ENCODE measurements at places on chromosomes 7 and 10. TPM values are rescaled to one million over a fixed set of nuclear protein-coding genes. Genes with fewer than 3 reads are reported as not detected.

NMT2 gene
- 9.4 TPM for total RNA-seq

OPN1SW gene
- total RNA-seq = not detected

SFTPA2 gene
- total RNA-seq = not detected

SPDYE11 gene
- total RNA-seq = not detected

TMEM196 gene
- total RNA-seq = not detected

MKRN1 gene
- 61.7 TPM for total RNA-seq

DIP2C gene
- total RNA-seq = 1.6 TPM

GRCh38 chr10:130743751-130744271, 567.7 kb downstream of the TCERG1L start:
- no peak for DNase-seq
- H3K4me1 ChIP-seq = no peaks in the 10 kb centered on the region
- no peak overlapping the region for H3K4me3 ChIP-seq
- no peak overlapping the region for H3K27ac ChIP-seq
- H3K27me3 ChIP-seq = no peaks in the 10 kb centered on the region
- no peaks in the 10 kb centered on the region for H3K36me3 ChIP-seq

GRCh38 chr10:1128649-1129048, 72.5 kb downstream of the WDR37 start:
- no peaks in the 10 kb centered on the region for H3K27me3 ChIP-seq
- peaks cover 9% of the 10 kb centered on the region for H3K4me1 ChIP-seq
- H3K36me3 ChIP-seq = peaks cover 47% of the 10 kb centered on the region
- no peak overlapping the region for H3K27ac ChIP-seq

GRCh38 chr10:98956576-98957260, 278.9 kb downstream of the HPSE2 start:
- DNase-seq = no peak
- no peak overlapping the region for H3K4me3 ChIP-seq
- no peaks in the 10 kb centered on the region for H3K4me1 ChIP-seq
- no peaks in the 10 kb centered on the region for H3K36me3 ChIP-seq
- H3K27ac ChIP-seq = no peak overlapping the region

- no peak for DNase-seq
- no peaks in the 10 kb centered on the region for H3K27me3 ChIP-seq
- no peak overlapping the region for H3K4me3 ChIP-seq
- no peak overlapping the region for H3K27ac ChIP-seq
- H3K36me3 ChIP-seq = no peaks in the 10 kb centered on the region
- no peaks in the 10 kb centered on the region for H3K4me1 ChIP-seq
Observed at GRCh38 chr7:74502216-74502891, 48.6 kb downstream of the GTF2IRD1 start.

- no peak overlapping the region for H3K27ac ChIP-seq
- DNase-seq = no peak
- peaks cover 2% of the 10 kb centered on the region for H3K27me3 ChIP-seq
- no peaks in the 10 kb centered on the region for H3K4me1 ChIP-seq
- no peak overlapping the region for H3K4me3 ChIP-seq
Observed at GRCh38 chr10:117429643-117430265, 54.5 kb upstream of the PDZD8 start.

GRCh38 chr10:72729528-72729927, 37.6 kb downstream of the MCU start:
- no peak for DNase-seq
- H3K4me3 ChIP-seq = no peak overlapping the region
- no peaks in the 10 kb centered on the region for H3K36me3 ChIP-seq
- peaks cover 2% of the 10 kb centered on the region for H3K27me3 ChIP-seq

GRCh38 chr7:98802781-98803110, 67.1 kb downstream of the TMEM130 start:
- H3K27ac ChIP-seq = no peak overlapping the region
- no peak overlapping the region for H3K4me3 ChIP-seq
- no peaks in the 10 kb centered on the region for H3K36me3 ChIP-seq
- H3K27me3 ChIP-seq = no peaks in the 10 kb centered on the region
- no peaks in the 10 kb centered on the region for H3K4me1 ChIP-seq

- no peaks in the 10 kb centered on the region for H3K27me3 ChIP-seq
- no peak overlapping the region for H3K27ac ChIP-seq
- H3K4me1 ChIP-seq = no peaks in the 10 kb centered on the region
- DNase-seq = no peak
- H3K4me3 ChIP-seq = no peak overlapping the region
Observed at GRCh38 chr7:13241416-13241815, 554.0 kb downstream of the ARL4A start.

- H3K4me1 ChIP-seq = no peaks in the 10 kb centered on the region
- H3K27me3 ChIP-seq = no peaks in the 10 kb centered on the region
- peaks cover 21% of the 10 kb centered on the region for H3K36me3 ChIP-seq
- no peak for DNase-seq
- H3K4me3 ChIP-seq = no peak overlapping the region
Observed at GRCh38 chr7:30433082-30433481, 45.5 kb downstream of the NOD1 start.

DNA sequence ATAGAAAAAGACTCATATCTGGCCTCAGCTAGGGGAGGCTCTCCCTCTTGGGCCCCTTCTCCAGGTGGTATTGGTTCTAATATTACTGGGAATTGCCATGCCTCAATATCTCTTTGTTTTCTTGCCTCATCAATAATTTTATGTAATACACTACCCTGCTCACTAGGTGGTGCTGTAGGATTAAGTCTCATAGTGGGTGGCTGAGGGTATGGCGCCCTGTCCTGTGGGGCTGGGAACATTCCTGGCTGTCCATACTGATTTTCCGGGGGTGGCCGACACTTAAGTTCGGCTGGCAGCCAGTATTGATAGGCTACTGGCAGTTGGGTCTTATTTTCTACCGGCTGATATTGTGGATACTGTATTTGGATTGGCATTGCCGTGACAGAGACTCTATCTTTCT, 9.0 kb upstream of the TAS2R3 start:
- no peak overlapping the region for H3K4me3 ChIP-seq
- H3K36me3 ChIP-seq = peaks cover 85% of the 10 kb centered on the region
- peaks cover 10% of the 10 kb centered on the region for H3K4me1 ChIP-seq

DNA sequence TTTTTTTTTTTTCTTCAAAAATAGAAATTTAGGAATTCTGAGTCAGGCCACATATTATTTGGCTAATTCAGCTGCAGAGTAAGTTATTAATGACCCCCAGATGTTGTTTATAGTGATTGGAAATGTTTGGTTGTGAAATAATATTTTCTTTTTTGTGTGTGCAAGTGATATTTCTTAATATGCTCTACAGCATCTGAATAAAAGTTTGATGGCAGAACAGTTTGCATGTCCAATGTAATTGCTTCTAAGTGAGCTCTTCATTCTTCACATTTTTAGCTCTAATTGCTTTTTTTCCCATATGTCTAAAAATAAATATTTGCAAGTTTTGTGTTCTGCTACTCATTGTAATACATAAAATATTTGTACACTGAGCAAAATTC, 116.0 kb downstream of the ARID5B start:
- peaks cover 39% of the 10 kb centered on the region for H3K36me3 ChIP-seq
- H3K4me3 ChIP-seq = no peak overlapping the region
- H3K27me3 ChIP-seq = no peaks in the 10 kb centered on the region

- DNase-seq = no peak
- H3K27ac ChIP-seq = no peak overlapping the region
- no peaks in the 10 kb centered on the region for H3K36me3 ChIP-seq
- no peaks in the 10 kb centered on the region for H3K4me1 ChIP-seq
- peaks cover 4% of the 10 kb centered on the region for H3K27me3 ChIP-seq
- no peak overlapping the region for H3K4me3 ChIP-seq
Observed at GRCh38 chr7:132118641-132119040, 457.6 kb downstream of the PLXNA4 start.

DNA sequence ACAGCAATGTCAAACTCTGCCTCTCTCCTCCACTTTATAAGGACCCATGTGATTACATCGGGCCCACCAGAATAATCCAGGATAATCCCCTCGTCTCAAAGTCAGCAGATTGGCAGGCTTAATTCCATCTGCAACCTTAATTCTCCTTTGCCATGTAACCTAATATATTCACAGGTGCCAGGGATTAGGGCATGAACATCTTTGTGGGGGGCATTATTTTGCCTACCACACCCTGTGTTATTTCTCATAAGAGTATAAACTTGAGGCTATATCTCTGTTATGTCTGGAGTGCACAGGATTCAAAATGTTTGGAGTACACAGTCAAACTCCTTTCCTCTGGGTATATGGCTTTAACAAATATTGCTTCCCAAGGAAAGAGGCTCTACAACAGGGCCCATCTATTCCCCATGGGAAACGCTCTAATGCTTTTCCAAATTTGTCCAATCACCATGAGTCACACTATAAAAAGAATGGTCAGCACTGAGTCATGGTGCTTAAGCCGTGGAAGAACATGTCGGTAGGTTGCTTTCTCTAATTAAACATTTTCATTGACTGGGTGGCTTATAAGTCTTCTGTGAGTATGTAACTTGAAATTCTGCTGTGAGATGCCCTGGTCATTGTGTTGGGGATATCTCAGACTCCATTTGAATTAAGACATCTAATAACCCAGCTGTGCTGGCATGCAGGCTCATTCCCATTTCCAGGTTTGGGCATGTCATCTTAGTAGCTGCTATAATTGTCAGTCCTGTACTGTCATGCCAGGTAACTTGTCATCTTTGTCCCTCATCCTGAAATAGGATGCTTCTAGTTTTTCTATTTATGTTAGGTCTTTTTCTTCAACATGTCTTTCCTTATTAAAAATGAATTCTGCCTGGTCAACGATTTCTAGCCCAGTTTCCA, 11.5 kb upstream of the AKR1B10 start:
- H3K4me1 ChIP-seq = peaks cover 16% of the 10 kb centered on the region
- no peak overlapping the region for H3K27ac ChIP-seq
- no peak overlapping the region for H3K4me3 ChIP-seq
- H3K27me3 ChIP-seq = peaks cover 12% of the 10 kb centered on the region
- DNase-seq = no peak

GRCh38 chr7:140714331-140715040, 18.0 kb downstream of the NDUFB2 start:
- peaks cover 11% of the 10 kb centered on the region for H3K36me3 ChIP-seq
- H3K27ac ChIP-seq = no peak overlapping the region
- no peaks in the 10 kb centered on the region for H3K4me1 ChIP-seq
- DNase-seq = no peak
- no peaks in the 10 kb centered on the region for H3K27me3 ChIP-seq
- no peak overlapping the region for H3K4me3 ChIP-seq

GRCh38 chr7:44930921-44931320, 45.6 kb upstream of the PURB start:
- no peak for DNase-seq
- H3K27me3 ChIP-seq = peaks cover 25% of the 10 kb centered on the region
- no peak overlapping the region for H3K4me3 ChIP-seq
- no peak overlapping the region for H3K27ac ChIP-seq

Measured in activated T-helper 1 cell treated with anti-CD3 and anti-CD28 coated beads, Interleukin-12 subunit alpha, Interleukin-12 subunit beta, Interleukin-2, Interleukin-4 antibody, amounts not matched to agents 30 ng/mL and 10 ng/mL and 1 ng/mL, durations not matched to agents 14 hours and 24 hours and 36 hours (primary cell).